Activated naive CD8-positive, alpha-beta T cell treated with anti-CD3 and anti-CD28 coated beads, Interleukin-2, amount 50 U/mL, for 16 hours (primary cell): ENCODE measurements at places on chromosomes 5 and 9.

DNA sequence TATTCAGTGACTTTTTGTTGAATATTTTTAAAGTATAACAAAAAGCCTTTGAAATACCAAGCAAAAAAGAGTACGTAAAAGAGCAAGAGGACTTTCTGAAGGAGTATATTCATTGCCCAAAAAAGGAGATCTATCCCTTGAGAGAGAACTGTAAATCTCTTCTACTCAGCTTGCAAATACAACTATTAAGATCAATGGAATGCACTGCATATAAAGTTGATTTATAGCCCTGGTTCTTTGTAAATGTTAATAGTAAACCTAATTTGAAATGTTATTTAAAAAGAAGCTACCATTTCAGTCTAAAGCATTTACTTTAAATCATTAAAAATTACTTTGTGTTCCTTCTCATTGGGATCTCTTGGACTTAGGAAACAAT lies 168.1 kb downstream of the PDE4D start:
- no peak for DNase-seq

DNA sequence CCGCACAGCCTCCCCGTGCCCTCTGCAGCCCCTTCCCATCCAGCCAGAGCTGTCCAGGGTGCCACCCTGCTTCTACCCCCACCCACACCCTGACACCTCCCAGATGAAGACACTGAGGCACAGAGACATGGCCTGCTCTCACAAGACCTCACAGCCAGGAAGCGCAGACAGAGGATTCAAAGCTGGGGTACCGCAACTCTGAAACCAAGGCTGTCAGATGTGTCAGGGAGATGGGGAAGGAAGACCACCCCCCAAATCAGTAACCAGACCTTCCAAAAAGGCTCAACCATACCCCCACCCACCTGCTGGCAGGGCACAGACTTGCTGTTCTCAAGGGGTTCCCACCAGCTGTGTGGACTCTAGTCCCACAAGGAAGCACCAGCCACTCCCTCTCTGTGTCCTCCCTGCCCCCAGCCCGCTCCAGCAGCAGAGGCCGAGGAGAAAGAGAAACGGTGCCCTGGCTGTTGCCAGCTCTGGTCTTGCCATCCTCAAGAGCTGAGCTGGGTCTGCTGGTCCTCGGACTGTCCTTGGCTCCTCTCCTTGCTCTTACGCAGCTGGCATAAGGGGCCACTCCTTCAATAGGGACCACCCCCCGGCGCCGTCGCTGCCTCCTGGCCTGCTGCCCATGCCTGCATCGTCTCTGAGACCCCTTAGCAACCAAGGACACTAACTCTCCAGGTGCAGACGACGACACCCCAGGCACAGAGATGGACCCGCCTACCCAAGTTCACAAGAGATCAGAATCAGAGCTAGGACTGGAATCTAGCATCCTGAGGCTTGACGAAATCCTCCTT lies 699 bp downstream of the AKNA start:
- DNase-seq = no peak

DNA sequence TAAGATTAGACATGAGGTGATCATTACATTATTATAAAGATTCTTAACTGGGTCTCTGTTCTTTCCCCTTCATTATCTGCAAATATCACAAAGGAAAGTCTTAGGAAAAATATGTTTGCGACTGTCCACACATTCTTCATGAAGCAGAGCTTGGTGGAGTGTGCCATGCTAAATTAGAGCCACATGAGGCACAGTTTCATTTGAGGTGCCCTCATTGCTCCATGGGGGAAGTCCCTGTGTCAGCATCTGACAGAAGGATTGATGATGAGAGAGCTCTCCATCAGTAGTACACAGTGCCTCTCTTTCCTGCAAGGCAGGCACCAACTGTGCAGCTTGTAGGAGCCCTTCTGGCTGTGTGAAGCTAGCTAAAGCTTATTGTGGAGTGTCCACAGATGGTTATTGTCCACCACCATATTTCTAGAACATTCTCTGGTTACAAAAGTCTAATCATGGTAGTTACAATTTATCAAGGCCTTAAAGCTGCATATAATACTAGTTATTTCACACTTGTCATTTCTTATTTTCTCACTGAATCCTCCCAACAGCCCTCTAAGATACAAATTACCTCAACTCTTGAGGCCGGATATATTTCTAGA lies 63.9 kb downstream of the C9orf152 start:
- DNase-seq = no peak

DNA sequence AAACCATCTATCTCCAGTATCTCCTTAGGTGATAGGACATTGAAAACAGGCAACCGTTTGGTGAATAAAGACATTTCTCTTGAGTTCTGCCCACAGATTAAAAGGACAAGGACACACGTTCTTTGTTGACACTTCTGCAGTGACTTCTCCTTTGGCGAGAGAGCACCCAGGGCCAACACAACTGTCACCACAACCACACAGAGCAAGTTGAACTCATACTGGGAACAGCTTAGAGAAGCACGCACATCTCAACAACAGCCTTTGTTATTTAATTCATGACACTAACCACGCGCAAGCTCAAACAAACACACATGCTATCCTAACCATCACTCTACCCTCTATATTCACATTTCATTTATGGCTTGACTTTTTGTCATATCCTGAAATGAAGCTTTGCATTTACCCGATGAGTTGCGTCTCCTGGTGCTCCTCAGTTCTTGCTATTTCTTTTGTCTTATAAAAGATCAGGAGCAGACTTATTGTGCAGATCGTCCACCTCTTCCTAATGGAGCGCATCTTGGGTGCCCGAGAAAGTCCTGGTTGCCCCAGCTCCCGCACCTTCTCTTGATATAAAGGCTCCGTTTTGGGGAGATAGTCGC lies 543 bp downstream of the ST8SIA4 start:
- no peak for DNase-seq

GRCh38 chr9:129282731-129283211 lies 104.7 kb upstream of the IER5L start:
- no peak for DNase-seq

- DNase-seq = no peak
These were observed 154.1 kb downstream of the ADAMTS12 start for GRCh38 chr5:33737697-33738096.

DNA sequence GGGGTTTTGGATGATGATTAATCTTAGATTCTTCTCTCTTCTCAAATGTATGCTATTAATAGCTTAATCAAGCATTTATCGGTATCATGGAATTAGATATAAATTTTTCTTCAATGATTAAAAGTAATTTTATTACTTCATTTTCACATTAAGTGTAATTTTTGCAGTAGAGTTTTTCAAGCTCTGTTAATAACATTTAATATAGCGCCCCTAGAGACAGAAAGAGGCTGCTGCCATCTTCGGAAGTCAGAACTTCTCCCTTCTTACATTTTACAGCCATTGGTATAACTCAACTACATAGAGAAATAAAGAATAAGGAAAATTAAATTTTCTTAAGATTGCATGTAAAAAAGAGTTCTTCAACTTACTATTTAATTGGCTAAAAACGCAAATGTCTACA lies 540.3 kb downstream of the GABRG2 start:
- DNase-seq = no peak

DNA sequence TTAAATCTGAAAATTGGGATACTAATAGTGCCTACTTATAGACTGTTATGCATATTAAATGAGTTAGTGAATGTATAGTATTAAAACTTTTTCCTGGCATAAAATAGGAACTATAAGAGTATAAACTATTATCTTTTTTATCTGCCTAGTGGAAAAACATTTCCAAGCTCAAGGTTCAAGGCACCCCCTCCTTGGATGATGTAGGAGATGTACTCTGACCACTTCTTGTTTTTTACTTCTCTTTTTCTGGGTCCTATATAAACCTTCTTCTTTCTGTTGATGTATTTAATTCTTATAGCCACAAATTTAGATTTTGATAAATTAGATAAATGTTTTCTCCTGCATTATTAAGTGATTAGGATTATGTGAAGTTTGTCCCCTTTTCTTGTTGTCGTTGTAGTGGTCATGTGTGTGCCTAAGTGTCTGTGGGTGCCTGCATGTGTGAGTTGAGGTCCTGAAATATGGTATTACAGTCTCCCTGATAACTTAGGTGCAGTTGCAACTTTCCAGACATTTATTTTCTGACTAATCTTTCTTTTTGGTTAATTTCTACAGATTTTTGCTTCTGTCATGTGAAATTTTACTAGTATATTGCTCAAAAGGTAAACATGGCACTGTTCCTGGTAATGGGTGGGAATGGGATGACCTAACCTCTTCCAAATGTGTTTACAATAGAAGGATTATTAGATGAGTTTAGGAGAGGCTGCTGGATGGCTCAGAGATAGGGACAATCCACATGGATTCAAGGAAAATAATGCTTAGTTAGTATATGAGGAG lies 160.8 kb upstream of the CDKN2B start:
- no peak for DNase-seq

- no peak for DNase-seq
These were observed 56.6 kb upstream of the ABCA1 start for GRCh38 chr9:104984542-104984941.

GRCh38 chr9:14238079-14238478 lies 75.9 kb downstream of the NFIB start:
- no peak for DNase-seq
